NCI-H510A treated with DMSO at 0.1 percent for 48 hours (cell line): ENCODE measurements at places on chromosomes 4 and X.
A peak's percentile ranks its signal among the peaks of the same experiment; 100 is the strongest.

DNA sequence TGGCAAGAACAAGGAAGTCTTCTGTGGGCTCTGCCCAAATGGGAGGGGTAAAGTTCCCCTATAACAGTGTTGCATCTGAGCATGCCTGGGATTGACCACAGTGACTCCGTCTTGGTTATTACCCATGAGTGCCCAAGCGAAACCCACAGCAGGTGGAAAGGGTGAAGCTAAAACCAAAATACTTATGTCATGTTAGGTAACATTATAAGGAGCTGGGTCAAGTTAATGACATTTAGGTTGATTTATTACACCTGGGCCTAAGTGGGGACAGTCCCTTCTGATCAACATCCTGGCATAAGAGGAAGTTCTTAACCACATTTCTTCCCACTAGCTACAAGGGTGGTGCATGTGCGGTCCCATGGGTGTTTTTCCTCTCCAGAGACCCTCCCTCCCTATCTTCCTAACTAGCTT is 1.3 kb upstream of the ZNF732 start:
- DNase-seq: no peak

- no peak for DNase-seq
Observed at GRCh38 chr4:125461676-125462363, 147.1 kb downstream of the FAT4 start.

- no peak for DNase-seq
Observed at GRCh38 chr4:105509291-105509690, 35.4 kb upstream of the PPA2 start.

- no peak for DNase-seq
Observed at GRCh38 chrX:19855700-19856381, 31.6 kb downstream of the SH3KBP1 start.

GRCh38 chr4:184838249-184839074 is 12.7 kb upstream of the ACSL1 start:
- DNase-seq: peak; percentile 76

- DNase-seq: no peak
Observed at GRCh38 chrX:7145454-7145853, 2.1 kb upstream of the STS start.

- no peak for DNase-seq
Observed at GRCh38 chr4:17595471-17596005, 18.5 kb downstream of the LAP3 start.

GRCh38 chr4:52407545-52407944 is 251.6 kb downstream of the USP46 start:
- peak; percentile 3 for DNase-seq

- DNase-seq: no peak
Observed at GRCh38 chrX:110384490-110384889, 25.8 kb downstream of the RTL9 start.

DNA sequence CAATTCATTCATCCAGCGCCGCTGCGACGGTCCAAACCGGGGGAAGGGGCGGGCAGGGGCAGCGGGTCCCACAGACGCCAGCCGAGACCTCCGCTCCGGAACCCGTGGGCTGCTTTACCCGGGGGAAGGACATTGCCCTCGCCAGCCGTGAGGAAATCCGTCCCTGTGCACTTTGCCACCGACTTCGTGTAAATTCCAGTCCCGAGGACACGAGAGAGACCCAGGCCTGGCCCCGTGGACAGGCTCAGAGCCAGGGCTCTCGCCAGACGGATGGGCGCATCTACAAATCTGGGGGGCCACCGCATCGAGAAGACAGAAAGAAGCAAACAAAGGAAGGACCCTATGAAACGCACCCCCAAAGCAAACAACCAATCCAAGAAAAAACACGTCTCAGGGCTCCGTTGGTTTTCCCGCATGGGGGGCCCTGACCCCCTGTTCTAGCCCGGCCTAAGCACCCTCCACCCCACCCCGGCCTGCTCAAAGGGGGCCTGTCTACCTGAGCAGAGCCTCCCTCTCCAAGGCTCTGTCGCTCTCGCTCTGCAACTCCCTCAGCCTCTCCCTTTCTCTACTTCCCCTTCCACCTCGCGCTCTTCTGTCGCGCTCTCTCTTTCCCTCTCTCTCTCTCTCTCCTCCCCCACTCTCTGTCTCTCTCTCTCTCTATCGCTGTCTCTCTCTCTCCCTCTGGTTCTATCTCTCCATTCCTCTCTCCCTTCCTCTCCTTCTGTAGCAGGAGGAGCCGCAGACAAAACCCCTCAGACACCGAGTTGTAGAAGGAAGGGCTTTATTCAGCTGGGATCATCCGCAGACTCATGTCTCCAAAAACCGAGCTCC is 11.3 kb downstream of the FRG2 start:
- DNase-seq: no peak

DNA sequence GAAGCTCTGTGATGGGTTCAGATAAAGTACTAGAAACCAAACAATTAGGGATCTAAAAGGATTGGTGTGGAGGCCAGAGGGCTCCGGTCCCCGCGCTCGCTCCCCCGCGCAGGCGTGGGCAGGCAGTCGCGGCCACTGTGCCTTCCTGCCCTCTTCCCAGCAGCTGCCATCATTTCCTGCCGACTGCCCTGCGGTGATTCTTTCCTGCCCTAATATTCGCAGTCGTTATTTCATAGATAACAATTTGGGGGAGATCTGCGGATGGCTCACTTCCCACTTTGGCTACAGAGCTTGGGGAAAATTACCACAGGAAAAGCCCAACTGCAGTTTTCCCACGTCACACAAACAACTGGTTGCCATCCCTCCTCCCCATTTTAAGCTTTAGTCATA is 2.2 kb downstream of the GRIA2 start:
- DNase-seq: no peak
